Right renal pelvis (tissue), 4 donors: ENCODE measurements at places on chromosomes 7 and 10.

- no peak for DNase-seq
These were observed 27.2 kb downstream of the ADCYAP1R1 start for GRCh38 chr7:31079126-31079823.

DNA sequence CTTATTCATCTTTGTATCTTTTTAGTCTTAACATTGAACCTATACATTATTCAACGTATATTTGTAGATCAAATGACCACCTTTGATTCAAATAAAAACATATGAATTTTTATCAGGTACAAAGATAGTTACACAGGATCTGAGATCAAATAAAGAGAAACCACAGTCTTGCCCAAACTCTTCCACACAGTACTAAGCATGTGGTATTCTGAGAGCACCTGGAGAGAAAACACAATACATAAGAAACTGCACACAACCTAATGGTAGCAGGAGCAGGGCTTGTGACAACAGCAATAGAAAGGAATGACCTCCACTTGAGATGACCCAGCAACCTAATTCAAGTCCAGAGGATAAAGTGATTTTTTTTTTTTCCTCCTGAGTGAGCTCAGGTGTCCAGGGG is 6.5 kb upstream of the WASL start:
- no peak for DNase-seq

GRCh38 chr10:35585356-35585755 is 19.8 kb upstream of the GJD4 start:
- no peak for DNase-seq

- DNase-seq, result no peak
These were observed 47.4 kb downstream of the CUL1 start for GRCh38 chr7:148746135-148746534.
